ENCODE measurements at places on chromosomes 5 and 9.

- peak; percentile 48 for DNase-seq
Observed at GRCh38 chr5:138639326-138639725, 64.1 kb upstream of the HSPA9 start.

GRCh38 chr5:146707316-146707715 is 171.2 kb downstream of the PPP2R2B start:
- DNase-seq, result no peak

DNA sequence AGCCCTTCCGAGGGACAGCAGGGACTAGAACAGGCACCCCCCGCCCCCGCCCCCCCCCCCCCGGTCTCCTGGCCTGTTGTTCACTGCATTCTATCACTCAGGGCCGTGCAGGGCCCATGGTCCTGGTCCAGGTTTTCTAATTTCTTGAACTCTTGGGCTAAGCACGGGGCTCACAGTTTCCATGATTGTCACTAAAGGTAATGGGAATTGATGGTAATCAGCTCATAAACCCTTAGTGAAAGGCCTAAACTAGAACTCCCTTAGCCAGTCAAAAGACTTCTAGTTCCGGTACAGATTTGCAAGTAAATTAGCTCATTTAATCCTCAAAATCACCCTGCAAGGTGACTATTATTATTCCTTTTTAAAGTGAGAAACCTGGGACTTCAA is 14.7 kb upstream of the PWWP2A start:
- no peak for DNase-seq

DNA sequence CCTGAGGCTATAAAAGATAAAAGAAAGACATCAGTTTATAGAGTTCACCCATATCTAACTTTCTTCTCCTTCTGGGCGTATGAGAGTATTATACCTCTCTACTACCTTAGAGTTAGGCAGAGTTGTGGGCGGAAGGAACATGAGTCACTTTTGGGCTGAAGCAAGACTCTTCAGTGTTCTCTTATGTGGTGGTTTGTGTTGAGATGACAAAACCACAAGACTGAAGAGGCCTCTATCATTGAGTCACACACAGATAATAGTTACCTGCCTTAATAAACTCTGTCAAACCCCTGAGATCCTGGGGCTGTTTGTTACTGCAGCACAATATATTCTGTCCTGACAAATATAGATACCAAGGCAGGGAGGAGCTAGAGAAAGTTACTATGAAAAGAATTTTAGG is 184.2 kb downstream of the EFNA5 start:
- no peak for DNase-seq

GRCh38 chr5:143052967-143053682 is 282.9 kb downstream of the ARHGAP26 start:
- DNase-seq, result no peak

DNA sequence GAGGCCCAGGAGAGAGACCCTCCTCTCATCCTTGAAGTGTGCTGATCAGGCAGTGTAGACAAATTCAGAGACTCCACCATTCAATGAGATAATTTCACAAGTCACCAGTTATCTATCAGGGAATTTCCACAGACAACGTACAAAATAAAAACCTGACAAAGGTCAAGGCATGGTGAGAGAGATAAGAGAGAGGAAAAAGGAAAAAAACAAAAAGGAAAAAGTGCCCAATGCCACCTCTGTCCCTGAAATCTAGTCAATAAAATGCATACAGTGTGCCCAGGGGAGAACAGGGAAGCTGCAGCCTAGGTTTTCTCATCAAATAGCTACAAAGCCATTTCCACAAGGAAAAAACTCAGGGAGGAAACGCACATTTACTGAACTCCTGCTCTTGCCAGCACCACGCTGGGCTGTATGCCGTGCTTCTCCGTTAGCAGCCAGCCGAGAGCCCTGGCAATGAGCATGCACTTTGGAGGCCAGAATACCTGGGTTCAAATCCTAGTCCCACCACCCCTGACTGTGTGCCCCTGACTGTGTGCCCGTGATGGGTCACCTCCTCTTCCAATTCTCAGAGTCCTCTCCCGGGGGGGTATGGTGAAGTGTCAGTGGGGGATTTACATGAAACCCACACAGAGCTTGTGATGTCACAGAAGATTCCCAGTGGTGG is 11.6 kb downstream of the WHRN start:
- no peak for DNase-seq

- DNase-seq, result no peak
Observed at GRCh38 chr5:53323511-53323910, 156.9 kb upstream of the FST start.

GRCh38 chr5:178349625-178350353 is 117.2 kb upstream of the PHYKPL start:
- DNase-seq, result no peak

- no peak for DNase-seq
Observed at GRCh38 chr5:112586596-112587062, 151.1 kb upstream of the APC start.

GRCh38 chr5:33733225-33733624 is 158.6 kb downstream of the ADAMTS12 start:
- DNase-seq, result no peak

GRCh38 chr9:127253446-127253845 is 11.1 kb upstream of the GARNL3 start:
- no peak for DNase-seq

DNA sequence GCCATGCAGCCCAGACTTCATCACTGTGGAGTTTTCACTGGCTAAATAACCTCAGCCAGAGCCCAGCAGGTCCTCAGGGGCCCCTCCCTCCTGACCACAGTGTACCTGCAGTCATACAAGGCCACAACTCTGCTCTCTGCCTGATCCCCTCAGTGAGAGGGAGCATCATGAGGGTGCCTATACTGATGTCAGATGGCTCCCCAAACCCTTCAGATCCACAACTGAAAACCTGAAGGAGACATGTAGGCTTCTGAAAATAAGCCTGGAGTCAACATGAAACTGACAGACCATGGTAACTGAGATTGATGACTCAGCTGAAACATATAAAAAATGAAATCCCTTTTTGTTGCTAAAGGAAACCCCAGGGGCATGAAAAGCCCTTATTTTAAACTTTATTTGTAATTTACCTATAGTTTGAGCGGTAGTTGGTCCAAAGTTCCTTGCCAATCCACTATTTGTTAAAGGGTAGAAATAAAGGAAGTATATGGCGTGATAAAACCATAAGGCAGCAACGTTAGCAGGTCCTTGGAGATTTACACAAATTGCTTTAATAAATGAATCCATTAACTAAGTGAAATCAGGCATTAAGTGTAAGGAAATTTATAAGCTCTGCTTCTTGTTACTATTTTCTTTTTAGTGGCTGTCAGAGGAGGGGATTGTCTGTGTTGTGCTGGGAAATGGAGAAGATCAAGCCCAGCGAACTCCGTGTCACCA is 68.3 kb downstream of the FGF1 start:
- no peak for DNase-seq

GRCh38 chr5:52807723-52808122 is 20.0 kb downstream of the ITGA1 start:
- no peak for DNase-seq

GRCh38 chr5:3656803-3657202 is 61.2 kb downstream of the IRX1 start:
- no peak for DNase-seq

- no peak for DNase-seq
Observed at GRCh38 chr5:1883925-1884677, 1.4 kb upstream of the IRX4 start.

- no peak for DNase-seq
Observed at GRCh38 chr5:112608975-112609374, 128.7 kb upstream of the APC start.

- DNase-seq, result no peak
Observed at GRCh38 chr5:150540042-150540441, 32.1 kb downstream of the NDST1 start.

- DNase-seq, result no peak
Observed at GRCh38 chr9:22452415-22453010, 5.9 kb downstream of the DMRTA1 start.

- DNase-seq, result no peak
Observed at GRCh38 chr5:172760959-172761358, 10.0 kb downstream of the DUSP1 start.

DNA sequence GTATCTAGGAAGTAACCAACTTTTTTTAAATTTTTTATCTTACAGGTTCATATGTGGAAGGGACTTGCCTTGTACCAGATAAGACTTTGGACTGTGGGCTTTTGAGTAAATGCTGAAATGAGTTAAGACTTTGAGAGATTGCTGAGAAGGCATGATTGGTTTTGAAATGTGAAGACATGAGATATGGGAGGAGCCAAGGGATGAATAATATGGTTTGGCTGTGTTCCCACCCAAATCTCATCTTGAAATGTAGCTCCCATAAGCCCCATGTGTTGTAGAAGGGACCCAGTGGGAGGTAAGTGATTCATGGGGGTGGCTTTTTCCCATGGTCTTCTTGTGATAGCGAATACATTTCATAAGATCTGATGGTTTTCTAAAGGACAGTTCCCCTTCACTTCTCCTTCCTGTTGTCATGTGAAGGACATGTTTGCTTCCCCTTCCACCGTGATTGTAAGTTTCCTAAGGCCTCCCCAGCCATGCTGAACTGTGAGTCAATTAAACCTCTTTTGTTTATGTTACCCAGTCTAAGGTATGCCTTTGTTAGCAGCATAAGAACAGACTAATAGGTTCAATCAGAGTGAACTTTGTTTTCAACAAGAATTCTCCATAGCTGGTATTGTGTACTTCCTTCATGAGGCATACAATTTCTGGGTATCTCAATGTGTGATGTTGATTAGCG is 535.6 kb upstream of the MEF2C start:
- no peak for DNase-seq

DNA sequence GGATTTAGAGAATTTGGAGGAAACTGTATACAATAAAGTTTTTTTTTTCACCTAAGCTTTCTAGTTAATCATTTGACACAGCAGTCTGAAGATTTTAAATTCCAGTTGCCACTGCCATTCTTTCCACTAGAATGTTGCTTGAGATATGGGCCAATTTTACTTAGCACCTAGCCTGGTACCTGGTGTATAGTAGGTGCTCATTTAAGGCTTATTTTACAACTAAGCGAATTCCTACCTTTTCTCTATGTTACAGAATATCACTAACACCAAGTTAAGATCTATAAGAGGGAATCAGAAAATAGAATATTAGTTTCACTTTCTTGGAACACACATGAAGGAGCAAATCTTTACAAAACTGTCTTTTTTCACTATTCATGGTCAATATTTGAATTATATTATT is 3.2 kb upstream of the DDX4 start:
- DNase-seq, result no peak

DNA sequence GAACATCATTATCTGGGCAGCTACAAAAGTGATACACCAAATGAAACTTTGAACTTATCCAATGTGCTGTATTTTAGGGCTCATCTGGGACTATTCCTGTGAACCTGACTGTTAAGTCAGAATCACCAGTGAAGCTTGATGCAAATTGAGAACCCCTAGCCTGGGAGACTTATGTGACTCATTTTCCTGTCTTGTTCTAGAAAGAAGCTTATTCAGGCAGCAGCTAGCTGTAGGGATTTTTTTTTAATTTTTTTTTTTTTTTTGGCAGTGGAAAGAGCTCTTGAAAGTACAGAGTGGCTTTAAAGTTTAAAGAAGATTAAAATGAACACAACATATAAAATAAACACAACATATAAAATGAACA is 81.1 kb upstream of the TNFAIP8 start:
- DNase-seq, result no peak

GRCh38 chr5:101955891-101956290 is 340.2 kb downstream of the SLCO4C1 start:
- DNase-seq, result no peak

DNA sequence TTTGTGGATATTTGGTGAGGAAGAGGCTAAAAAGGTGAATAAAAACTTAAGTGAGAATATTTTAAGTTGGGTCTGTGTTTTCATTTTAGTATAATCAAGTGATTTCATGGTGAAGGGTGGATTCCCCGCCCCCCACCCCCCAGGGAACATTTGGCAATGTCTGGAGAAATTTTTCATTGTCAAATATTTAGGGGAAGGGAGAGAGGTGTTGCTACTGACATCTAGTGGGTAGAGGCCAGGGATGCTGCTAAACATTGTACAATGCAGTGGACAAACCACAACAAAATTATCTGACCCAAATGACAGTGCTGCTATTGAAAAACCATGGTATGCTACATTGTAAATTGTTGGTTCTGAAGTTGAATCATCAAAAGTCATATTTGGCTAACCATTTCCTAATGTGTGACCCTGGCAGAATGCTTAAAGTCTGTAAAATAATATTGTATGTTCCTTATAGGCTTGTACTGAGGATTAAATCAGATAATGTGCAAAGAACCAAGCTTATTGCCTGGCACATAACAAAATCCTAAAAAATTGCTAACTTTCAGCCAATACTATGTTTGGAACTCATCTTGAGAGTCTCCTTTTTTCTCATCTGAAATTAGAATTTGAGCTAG is 5.6 kb downstream of the C5orf24 start:
- DNase-seq, result no peak

GRCh38 chr9:124779368-124780059 is 2.6 kb downstream of the OLFML2A start:
- DNase-seq, result no peak

DNA sequence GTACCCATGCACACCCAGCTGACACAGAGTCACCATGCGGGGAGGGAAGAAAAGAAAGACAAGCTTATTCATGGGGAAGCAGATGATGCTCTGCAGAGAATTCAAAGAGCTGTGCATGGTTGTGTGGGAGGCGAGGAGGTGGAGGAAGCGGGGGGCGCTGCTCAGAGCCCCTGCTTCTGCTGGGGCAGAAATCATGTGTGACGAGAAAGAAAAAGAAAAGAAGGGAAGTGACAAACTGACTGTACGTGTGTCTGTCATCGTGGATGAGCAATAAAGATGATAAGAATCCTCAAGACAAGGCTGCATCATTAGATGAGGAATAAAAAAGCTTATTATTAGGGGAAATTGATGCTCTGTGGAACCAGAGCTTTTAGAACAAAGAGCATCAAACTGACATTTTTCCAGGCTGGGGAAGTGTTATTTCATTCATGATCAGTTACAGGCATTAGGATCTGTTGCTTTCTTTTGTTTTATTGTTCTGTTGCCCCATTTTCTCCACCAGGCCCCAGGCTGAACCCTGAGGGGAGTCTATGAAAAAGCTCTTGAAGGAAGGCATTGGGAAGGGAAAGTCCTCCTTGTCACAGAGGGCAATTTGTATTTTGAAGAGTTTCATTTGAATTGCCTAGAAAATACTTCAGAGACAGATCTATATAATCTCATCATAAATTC is 20.3 kb upstream of the SH3RF2 start:
- no peak for DNase-seq

DNA sequence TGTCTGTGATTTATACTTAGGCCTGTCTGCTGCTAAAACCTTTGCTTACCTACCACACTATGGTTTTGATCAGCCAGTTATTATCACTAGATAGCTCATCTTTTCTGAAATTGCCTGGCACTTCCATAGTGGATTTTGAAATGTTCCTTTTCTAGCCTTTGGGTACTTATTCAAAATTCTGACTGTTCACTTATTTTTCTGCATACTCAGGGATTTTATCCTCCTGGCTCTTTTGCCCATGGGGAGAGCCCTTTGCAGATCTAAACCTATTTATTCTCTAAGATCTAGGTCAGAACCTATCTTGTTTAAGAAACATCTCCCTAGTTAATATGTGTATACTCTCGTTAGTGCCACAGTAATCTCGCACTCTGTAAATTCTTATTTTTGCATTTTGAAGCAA is 103.5 kb upstream of the C9orf72 start:
- DNase-seq, result no peak

GRCh38 chr5:54793468-54794134 is 191.8 kb downstream of the ESM1 start:
- no peak for DNase-seq
